ENCODE measurements at places on chromosomes 13 and 19.

DNA sequence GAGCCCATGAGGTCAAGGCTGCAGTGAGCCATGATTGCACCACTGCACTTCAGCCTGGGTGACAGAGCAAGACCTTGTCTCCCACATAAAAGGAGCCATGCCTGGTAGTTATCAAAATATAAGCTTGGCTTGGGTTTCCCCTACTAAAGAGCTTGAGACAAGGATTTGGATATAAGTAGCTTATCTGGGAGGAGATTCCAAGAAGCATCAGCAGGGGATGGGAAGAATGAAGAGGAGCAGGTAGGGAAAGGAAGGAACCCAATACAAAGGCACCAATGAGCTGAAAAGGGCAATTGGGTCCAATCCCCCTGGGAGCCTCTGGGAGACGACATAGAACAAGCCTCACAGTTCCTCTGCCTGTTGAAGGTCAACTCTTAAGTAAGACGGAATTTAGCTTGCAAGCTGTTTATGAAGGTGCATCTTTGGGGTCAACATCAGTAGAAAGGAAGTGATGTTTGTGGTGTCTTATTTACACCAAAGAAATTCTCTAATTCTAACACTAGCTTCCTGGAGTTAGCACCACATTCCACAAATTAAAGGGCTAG lies 7.4 kb upstream of the CLEC4G start:
- no peak for DNase-seq

GRCh38 chr19:28977826-28978225 lies 235.1 kb downstream of the UQCRFS1 start:
- DNase-seq: no peak

DNA sequence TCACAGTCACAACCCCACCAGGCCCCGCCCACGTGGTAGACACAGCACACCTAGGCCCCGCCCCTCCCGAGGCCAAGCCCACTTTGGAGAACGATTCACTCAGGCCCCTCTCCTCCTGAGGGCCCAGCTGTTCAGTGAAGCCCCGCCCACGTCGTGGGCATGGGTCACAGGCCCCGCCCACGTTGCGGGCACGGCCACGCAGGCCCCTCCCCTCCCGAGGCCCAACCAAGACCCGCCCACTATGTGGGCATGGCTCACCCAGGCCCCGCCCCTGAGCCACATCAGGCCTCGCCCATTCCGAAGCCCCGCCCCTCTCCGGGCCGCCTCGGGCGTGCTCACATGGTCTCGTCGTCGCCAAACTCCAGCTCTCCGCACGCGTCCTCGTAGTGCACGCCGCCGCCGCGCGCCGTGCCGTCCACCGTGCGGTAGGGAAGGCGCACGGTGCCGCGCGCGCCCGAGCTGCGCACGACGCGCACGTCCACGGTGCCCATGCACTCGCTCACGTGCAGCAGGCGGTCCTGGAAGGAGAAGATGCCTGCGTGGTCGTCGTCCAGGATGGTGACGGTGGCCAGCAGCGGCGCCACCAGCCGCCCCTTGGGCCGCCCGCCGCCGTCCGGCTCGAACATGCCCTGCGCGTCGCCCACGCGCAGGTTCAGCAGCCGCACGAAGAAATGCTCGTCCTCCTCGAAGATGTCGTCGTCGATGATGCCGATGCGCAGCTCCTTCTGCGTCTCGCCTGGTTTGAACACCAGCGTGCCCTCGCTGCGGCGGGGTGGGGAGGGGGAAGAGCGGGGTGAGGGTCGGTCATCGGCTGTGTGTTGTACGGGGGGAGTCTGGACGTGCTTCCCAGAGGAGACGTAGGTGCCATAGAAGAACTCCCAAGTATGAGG lies 24.0 kb downstream of the SLC8A2 start:
- no peak for DNase-seq

GRCh38 chr13:78521091-78521490 lies 82.3 kb downstream of the POU4F1 start:
- no peak for DNase-seq

- no peak for DNase-seq
These were observed 375.4 kb downstream of the KCNRG start for GRCh38 chr13:50390503-50391248.

GRCh38 chr13:43730642-43731041 lies 56.1 kb downstream of the ENOX1 start:
- no peak for DNase-seq

- DNase-seq: no peak
These were observed 664 bp upstream of the HCN2 start for GRCh38 chr19:588741-589692.

DNA sequence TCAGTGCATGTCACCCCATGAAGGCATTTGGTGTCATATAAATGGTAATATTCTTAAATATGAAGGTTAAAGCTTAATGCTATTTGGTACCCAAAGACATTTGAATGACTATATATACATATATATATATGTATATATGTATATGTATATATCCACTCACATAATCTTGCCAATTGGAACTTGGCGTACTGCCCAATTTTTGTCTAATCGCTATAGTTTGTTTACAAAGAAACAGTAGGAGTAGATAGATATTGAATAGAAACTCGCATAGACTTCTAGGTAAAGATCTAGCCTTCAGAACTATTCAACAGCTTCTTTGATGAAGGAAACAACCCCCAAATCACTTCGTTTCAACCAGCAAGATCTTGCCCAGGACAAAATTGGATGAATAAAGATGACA lies 24.1 kb downstream of the KLF5 start:
- DNase-seq: no peak

DNA sequence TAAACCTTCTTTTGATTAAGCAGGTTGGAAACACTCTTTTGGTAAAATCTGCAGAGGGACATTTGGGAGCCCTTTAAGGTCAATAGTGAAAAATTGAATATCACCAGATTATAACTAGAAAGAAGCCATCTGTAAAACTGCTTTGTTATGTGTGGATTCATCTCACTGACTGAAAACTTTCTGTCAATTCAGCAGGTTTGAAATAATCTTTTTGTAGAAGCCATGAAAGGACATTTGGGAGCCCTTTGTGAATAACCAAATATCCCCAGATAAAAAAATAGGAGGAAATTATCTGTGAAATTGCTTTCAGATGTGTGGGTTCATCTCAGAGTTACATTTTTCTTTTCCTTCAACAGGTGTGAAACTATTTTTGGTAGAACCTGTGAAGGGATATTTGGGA lies 1690.7 kb downstream of the UQCRFS1 start:
- DNase-seq: no peak

DNA sequence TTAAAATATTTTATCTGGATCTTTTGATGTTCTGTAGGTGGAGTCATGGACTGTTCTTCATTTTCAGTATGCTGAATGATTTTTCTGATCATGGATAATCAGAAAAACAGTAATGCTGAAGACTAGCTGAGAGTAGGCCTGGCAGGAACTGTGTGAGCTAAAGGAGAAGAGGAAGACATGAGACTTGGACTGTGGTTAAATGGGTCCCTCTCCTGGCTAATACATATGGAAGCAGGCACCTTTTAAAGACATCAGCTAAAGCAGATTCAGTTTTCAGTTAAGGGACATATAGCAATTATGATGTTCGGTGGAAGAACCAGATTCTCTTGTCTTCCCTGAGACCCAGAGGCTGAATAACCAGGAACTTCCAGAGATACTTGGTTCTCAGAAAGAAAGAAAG lies 169.4 kb downstream of the OLFM4 start:
- DNase-seq: no peak

DNA sequence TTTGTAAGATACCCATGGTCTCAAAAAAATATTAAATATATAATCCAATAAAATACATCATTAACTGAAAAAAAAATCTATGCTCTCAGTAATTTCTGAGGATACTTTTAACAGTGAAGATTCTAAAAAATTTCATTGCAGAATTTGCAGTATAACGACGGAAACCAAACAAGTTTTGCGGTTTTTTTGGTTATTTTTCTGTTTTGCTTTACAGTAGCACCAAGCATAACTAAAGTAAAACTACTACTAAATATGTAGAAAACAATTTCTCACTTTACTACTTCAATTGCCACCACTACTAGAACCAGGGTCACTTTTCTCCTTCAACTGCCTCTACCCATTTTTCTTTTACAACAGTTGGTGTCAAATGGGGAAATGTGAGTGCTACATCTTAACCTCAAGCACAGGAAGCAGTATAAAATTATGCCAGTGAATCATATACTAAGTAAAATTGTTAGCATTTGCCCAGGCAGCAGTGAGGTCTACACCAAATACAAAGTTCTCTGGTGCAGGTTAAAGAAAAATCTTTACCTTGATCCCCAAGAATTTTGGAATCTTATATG lies 24.1 kb downstream of the MICU2 start:
- DNase-seq: no peak

- no peak for DNase-seq
These were observed 20.4 kb upstream of the TNFSF13B start for GRCh38 chr13:108249150-108249549.

DNA sequence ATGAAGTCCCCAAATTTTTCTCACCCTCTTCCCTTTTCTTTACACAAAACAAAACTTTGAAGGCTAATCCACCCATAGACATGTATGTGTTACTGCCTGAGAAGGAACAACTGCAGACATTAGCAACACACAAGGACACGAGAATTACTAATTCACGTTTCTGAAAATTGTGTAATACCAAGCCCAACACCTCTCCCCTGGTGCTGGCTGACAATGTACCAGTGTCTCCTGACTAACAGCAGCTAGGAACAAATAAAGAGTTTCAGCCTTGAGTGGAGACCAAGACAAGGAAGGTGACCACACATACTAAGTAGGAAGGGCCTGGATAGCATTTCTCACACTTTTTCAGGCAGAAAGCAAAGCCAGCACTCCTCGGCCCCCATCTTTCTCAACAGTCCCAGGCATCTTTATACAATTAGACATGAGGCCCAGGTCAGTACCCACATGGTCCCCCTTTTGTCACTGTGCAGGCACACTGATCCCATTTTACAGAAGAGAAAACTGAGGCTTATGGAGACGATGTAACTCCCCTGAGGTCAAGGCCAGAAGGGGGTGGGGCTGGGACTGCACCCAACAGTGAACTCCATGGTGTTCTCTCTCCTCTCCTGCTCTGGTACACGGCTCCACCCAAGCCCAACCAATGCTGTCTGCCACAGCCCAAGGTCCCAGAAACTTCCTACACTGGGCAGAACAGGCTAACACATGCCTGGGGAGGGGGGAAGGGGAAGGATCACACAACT lies 8.7 kb downstream of the BRD4 start:
- DNase-seq: no peak

DNA sequence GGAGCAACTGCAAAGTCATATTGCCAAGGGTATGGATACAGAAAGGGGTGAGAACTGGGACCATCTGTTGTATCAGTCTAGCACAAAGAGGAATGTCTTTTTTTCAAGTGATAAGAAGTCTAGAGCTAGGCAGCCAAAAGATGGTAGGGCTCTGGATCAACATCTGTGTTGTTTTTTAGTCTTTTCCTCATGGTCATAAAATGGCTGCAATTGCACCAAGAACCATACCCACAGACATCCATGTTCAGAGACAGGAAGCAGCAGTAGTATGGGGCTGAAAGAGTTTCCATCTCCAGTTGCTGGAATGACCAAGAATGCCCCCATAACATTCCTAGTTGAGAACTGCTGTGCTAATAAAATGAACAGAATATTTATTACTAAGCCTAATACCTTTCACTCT lies 25.6 kb downstream of the KCNC3 start:
- no peak for DNase-seq

GRCh38 chr19:46624958-46625661 lies at the start of gene PTGIR:
TSS of gene PTGIR (minus strand) at chr19:46625089. CDS start at chr19:46624225, 864 bp downstream.
- DNase-seq: no peak

- DNase-seq: no peak
These were observed 408.2 kb downstream of the COG6 start for GRCh38 chr13:40063703-40064102.

DNA sequence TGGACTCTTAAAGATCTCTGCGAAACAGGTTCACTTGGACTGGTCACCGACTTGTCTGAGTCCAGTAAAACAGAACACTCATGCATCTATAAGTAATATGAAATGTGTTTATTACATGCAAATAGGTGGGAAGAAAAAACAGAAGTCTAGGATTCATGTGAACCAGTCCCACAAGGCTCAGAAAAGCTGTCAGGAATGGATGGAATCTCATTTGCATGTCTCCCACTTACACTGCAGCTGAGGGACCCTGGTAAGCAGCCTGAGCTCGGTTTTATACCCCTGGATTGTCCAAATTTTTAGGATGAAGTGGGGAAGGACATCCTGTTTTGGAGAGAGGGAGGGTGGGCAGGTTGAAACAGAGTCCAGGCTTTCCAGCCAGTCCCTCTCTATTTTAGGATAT lies 1545.1 kb upstream of the PCDH20 start:
- no peak for DNase-seq

DNA sequence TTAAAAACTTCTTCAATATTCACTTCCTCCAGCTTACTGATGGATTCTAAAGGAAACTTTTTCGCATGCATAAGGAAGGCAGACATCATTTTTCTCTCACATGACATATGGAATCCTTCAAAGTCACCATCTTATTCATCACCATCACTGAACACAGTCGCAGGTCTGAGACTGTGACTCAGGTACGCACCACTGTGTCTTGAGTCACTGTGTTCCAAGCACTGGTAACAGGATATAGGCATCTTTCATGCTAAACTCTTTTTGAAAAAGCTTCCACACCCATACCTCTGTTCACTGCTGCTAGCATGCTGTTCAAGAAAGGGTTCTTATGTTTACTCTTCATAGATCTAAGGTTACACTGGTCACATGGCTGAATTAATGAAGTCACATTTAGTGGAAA lies 67.0 kb upstream of the SIAH3 start:
- no peak for DNase-seq

DNA sequence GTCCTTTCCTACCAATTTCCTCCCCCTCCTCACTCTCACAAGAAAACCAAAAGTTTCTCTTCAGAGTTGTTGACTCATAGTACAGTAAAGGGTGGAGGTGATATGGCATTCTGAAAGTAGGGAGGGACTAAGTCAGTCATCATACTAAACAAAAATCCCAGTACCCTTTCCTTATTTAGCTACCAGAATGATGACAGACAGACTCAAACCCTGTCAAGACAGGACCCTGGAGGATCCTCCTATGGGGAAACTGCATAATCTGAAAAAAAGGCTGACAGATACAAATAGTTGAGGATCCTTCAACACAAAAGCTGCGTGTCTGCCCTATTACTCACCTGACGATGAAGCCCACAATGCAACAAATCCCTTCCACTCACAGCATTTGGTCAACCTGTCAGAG lies 55.5 kb downstream of the CYSLTR2 start:
- DNase-seq: no peak

GRCh38 chr13:42392716-42393572 lies 121.0 kb downstream of the AKAP11 start:
- no peak for DNase-seq

DNA sequence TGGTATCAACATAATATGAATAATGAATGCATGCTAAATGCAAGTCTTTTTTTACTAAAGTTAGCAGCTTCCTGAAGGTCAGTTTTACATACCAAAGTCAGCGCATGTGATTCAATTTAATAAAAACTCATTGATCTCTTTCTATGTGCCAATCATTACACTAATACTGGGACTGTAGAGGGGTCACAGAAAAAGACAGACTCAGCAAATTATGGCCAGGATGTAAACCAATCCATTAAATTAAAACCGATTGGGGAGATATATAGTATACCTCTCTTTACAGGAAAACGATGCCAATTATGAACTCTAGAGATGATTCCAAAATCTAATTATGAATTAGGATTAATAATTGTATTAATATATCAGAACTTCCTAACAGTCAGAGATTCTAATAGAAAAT lies 624.4 kb upstream of the PCDH20 start:
- no peak for DNase-seq

Data from activated CD8-positive, alpha-beta memory T cell treated with anti-CD3 and anti-CD28 coated beads for 4 hours (primary cell).